ENCODE measurements at places on chromosomes 2 and 18.

GRCh38 chr2:17101596-17101995 is 416.6 kb downstream of the RAD51AP2 start:
- no peak for DNase-seq

DNA sequence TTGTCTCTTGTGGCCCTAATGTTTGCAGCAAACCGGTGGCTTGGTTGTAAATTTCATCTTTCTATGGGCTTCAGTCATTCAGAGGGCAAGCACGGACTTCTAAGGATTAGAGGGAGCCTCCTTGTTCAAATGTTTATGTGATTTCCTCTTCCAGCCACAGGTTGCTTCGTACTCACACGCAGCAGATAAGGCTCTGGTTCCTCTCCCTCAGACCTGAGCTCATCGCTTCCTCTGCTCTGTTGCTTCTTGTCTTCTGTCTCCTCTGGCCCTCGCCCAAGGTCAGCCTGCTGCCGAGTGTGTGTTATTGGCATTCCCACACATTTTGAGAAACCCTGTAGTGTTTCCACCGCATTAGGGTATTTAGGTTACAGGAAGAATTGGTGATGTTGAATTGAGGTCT is 44.0 kb downstream of the MYL12B start:
- no peak for DNase-seq

GRCh38 chr2:6866275-6866671 is 566 bp upstream of the CMPK2 start:
- DNase-seq: peak; percentile 37

DNA sequence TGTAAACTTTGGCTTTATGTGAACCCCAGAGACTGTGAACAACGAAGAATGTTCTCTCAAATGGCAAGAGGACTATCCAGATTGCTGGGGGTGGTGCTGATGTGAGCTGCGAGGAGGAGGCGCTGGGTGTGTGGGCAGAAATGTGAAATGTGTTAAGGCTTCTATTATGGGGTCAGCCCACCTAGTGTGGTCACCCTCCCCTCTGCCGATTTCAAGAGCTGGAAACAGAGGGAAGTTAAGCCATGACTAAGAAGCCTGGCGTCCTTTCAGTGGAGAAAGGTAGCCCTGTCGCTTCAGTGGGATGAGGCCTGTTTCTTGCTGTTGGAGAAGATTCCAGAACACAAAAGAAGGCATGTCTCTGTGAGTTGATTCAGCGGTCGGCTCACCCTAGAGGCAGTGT is 89.0 kb upstream of the KCTD1 start:
- DNase-seq: peak; percentile 38

- no peak for DNase-seq
Observed at GRCh38 chr2:106140913-106141312, 53.2 kb downstream of the UXS1 start.

- no peak for DNase-seq
Observed at GRCh38 chr2:23243073-23243659, 141.8 kb upstream of the KLHL29 start.

GRCh38 chr2:190804182-190804795 is 76.3 kb upstream of the GLS start:
- DNase-seq: no peak

GRCh38 chr2:239960929-239961661 is 64.0 kb downstream of the NDUFA10 start:
- no peak for DNase-seq

DNA sequence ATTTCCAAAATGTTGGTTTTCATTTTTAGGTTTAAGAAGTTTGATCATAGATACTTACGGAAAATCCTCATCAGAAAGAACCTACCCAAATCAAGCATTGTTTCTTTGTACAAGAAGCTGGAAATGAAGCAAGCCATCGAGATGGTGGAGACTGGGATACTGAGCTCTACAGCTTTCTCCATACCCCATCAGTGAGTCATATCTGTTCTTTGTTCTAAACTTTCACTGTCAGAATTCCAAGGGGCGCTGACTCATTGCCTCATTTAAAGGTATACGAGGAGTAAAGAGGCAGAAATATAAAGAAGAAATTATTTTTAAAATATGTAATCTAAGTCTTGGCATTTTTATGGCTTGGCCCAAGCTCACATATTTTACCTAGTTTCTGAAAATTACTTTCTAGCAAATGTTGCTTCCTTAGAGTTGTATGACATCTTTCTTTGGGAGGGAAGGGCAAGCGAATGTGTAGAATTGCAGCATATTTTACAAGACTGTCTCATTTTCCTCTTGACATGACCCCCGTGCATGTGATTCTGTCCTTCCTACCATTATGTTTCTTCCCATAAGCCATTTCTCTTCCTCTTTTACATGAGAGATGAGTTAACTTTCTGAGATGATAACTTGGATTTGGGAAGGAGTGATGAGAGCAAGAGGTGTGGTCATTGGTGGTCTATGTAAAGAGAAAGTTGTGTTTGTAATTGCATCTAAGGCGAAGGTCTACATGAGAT is 41.2 kb downstream of the SLC9A4 start:
- DNase-seq: peak; percentile 74

- DNase-seq: no peak
Observed at GRCh38 chr18:8997634-8998033, 104.9 kb upstream of the NDUFV2 start.

- DNase-seq: no peak
Observed at GRCh38 chr2:144836635-144837350, 316.9 kb upstream of the ZEB2 start.

- DNase-seq: no peak
Observed at GRCh38 chr18:76619261-76619620, 124.2 kb upstream of the ZNF516 start.

- no peak for DNase-seq
Observed at GRCh38 chr2:611519-611918, 65.7 kb downstream of the TMEM18 start.

GRCh38 chr18:28175150-28175929 is 1.6 kb downstream of the CDH2 start:
- peak; percentile 50 for DNase-seq

DNA sequence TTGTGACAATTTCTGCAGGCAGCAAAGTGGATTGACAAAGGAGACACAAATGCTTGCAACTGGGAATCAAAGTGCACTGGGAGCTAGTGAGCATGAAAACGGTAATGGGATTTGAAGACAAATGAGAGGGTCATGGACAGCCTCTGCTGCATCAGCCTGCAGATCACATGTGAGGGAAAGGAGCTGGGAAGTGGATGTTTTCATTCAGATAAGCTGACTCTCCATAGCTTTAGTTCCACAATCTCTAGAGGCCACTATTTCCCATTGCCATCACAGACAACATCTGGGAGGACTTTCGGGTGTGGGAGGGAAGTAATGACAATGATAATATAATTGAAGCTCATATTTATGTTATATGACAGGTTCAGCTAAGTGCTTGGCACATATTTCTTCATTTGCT is 28.4 kb downstream of the ADCYAP1 start:
- no peak for DNase-seq

- DNase-seq: no peak
Observed at GRCh38 chr2:216006164-216006663, 7.1 kb downstream of the MREG start.

DNA sequence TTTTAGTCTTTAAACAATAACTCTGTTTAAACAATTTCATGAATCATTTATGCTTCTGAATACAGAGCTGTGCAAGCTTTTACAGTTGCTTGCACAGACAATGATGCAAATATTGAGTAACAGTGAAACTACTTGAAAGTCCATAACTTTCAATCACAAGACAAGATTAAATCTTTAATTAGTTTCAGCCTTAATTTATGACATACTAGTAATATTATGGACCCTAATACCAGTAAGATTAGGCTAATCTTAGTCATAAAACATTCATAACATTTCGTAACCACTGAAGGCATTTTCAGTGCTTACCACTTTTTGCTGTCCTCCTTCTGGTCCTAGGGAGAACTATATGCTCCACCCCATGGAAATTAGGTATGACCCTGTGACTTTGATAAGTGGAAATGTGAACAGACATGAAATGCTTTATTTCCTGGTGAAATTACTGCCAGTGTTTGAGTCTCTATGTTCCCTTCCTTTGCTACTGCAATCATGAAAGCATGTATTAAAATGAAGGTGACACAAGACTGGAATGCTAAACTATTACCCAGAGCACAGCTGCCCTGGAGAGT is 1.8 kb upstream of the COBLL1 start:
- DNase-seq: no peak

- no peak for DNase-seq
Observed at GRCh38 chr18:68728081-68728700, 13.3 kb upstream of the TMX3 start.

DNA sequence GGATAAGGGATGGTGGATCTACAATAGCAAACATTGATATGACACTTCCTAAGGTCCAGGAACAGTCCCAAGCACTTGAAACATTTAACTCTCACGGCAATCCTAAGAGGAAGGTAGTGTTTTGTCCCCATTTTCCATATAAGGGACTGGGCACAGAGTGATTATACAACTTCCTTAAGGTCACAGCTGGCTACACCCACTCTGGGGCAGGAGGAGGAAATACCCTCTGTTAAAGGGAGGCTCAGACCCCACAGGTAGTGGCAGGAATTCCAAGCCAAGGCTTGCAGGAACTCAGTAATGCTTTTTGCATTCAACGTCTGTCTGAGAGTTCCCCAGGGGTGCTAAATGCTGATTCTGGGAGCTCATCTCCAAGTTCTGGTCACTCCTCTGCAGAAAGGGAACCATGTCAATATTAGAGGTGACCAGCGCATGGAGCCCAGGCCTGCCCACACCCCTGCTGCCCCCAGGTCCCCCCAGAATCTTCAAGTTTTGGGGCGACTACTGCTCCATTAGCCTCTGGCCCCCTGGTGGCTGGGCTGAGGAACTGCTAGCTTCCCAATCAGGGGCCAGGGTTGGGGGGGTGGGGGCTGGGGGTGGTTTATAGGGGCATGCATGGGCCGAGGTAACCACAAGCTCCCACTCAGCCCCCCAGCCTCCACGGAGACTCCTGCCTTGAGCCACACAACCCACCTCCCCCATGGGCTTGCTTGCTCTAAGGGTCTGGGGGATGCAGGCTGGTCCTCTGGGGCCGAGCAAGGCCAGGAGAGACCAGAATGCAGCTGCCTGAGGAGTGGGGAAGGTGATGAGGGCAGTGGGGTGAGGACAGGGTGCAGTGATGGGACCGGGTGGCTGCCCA is 11.1 kb downstream of the OBSL1 start:
- DNase-seq: no peak

GRCh38 chr18:13471198-13471845 is 252.8 kb downstream of the LDLRAD4 start:
- DNase-seq: peak; percentile 11

DNA sequence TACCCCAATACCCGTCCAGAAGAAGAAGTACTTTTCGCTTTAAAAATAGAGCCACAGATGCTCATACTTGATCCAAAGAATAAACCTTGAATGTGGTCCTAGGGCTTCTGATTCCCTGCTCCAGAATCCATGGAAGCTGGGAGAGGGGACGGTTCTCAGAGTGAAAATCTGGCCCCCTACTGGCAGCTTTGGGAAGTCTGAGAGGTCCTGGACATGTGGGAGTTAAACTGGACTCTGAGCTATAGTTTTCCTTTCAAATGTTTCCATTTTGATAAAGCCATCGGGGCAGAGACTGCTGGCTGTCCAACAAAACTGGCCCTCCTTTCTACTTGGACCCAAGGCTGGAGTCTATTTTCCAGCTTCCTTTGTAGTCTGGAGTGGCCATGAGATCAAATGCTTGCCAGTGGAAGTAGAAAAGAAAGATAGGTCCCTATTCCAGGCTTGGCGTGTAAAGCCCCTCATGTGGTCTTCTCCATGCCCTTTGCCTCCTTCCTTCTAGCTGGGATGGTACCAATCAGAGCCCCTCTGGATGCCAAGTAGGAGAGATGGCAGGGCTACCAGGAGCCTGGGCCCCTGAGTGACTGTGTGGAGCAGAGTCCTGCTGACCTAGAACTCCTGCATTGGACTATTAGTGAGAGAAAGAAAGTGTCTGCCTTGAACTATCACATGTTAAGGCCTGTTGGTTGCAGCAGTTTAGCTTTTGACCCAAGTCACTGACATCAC is 37.7 kb upstream of the TBC1D8 start:
- DNase-seq: no peak

DNA sequence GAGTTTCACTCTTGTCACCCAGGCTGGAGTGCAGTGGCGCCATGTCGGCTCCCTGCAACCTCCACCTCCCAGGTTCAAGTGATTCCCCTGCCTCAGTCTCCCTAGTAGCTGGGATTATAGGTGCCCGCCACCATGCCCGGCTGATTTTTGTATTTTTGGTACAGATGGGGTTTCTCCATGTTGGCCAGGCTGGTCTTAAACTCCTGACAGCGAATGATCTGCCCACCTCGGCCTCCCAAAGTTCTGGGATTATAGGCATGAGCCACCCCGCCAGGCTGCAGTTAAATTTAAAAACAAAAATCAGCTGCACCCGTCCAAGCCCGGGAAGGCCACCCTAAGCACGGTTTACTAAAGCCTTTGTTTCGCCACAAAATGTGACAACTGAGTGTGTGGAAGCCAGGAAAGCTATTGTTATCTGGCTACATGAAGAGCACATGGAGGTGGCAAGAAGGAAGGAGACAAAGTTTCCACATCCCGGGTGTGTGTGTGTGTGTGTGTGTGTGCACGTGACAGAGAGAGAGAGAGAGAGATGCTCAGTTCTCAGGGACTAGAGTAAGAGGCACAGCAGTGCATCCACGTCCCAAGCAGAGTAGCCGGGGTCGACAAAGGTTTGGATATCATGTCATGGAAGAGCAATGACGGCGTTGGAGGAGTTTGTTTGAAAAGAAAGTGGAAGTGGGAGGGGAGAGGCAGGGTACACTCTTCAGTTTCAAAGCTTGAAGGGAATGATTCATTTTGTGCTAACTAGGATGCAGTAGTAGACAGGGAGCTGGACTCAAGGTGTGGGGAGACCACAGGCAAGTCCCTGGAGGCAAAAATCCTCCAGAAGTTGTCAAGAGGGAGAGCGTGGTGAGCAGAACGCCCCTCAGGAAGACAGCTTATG is 20.1 kb downstream of the INPP5D start:
- no peak for DNase-seq

DNA sequence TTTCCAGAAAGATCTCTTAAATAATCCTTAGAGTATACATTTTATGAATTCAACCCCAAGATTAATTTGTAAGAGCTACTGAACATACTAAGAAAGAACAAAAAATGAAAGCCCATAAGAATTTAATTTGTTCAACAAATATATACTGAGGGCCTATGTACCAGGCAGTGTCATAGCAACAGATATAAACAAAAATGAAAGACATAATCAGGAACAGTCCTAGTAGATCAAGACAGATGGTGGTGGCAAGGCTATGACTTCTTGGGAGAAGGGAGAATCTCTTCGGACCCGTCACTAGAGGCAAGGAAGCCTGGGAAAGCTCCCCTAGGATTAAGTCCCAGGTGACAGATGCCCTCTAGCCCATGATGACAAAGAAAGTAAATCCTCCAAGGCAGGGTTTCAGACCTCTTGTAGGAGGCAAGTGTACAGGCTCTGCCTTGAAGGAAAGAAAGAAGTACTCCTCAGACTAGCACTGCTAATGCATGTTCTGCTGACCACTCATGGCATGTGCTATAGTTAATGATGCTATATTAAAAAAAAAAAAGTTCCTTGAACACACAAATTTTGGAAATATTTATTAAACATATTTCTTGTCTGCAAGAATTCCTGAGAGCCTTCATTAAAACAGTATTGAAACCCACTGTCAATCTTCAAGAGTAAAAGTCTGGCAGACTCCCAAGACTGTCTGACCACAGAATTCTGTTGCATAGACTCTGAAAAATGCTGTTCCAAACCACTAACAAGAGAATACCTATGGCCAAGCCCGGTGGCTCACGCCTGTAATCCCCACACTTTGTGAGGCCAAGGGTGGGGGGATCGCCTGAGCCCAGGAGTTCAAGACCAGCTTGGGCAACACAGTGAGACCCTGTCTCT is 31.5 kb downstream of the NOL10 start:
- no peak for DNase-seq

- no peak for DNase-seq
Observed at GRCh38 chr2:60964651-60965498, 52.6 kb upstream of the PEX13 start.

- DNase-seq: no peak
Observed at GRCh38 chr2:179850188-179850587, 11.2 kb downstream of the ZNF385B start.
